ENCODE measurements at places on chromosomes 13 and 19.

- no peak for DNase-seq
Measured at GRCh38 chr13:112160558-112160957, 93.6 kb downstream of the SOX1 start.

- no peak for DNase-seq
Measured at GRCh38 chr13:51742031-51742430, 61.9 kb downstream of the DHRS12 start.

DNA sequence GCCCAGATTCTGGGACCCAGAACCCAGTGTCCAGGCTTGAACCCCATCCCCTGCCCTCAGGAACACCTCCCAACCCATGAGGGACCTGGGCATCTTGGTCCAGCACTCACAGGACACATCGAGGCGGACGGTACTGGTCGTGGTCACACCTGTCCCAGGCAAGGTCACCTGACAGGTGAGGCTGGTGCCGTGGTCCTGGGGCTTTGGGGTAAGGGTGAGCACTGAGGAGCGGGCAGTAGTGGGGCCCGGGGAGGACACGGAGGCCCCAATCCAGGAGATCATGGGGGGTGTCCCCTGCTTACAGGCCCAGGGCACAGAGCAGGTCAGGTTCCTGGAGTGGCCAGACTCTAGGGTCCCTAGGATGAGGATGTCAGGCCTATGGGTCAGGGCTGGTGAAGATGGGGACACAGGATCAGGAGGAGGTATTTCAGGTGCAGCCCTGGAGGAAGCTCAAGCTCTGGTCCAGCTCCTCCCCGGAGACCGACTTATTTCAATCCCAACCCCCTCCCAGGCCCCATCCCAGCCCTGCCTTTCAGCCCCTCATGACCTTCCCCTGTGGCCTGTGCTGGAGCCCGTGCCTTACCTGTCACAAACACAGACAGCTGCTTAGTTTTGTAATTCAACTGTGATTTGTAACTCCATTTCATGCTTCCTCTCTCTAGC, 772 bp downstream of the SIGLEC8 start:
- no peak for DNase-seq

- DNase-seq: no peak
Measured at GRCh38 chr19:34867631-34868030, 59.1 kb upstream of the ZNF30 start.

DNA sequence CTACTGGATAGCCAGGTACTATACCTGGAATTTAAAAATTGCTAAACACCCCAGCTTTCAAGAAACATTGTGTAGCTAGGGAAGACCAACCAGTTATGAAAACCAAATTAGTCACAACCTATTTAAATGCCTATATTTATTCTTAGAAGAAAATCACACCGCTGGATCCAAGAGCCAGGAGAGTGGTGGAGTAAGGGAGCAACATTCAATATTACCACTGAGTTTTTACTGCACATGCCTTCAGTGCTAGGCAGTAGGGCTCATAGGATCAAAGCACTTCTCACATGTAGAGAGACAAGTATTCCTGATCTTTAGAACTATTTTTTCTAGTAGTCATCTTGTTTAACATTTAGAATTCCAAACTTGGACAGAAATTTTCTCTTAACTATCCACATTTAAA, 11.2 kb downstream of the ITM2B start:
- DNase-seq: no peak

GRCh38 chr19:38736036-38736412, 8.2 kb downstream of the CAPN12 start:
- no peak for DNase-seq

DNA sequence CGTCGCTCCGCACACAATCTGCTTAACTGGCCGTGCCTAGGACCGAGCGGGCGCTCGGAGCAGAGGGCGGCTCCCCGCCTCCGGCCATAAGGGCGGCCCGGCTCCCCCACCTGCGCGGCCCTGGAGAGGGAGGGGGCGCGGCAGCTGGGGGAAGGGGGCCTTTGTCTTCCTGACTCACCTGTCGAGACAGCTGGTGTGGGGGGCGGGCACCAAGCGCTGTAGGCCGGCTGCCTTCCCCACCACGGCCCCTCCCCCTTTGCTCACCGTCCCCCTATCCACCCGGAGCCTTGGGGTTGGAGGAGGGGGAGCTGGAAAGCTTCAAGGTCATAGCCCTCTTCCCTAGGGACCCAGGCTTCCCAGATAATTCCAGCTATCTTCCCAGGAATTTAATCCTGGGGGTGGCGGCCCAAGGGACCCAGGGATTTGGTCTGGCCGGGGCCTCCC, 1.2 kb downstream of the VASP start:
- no peak for DNase-seq

DNA sequence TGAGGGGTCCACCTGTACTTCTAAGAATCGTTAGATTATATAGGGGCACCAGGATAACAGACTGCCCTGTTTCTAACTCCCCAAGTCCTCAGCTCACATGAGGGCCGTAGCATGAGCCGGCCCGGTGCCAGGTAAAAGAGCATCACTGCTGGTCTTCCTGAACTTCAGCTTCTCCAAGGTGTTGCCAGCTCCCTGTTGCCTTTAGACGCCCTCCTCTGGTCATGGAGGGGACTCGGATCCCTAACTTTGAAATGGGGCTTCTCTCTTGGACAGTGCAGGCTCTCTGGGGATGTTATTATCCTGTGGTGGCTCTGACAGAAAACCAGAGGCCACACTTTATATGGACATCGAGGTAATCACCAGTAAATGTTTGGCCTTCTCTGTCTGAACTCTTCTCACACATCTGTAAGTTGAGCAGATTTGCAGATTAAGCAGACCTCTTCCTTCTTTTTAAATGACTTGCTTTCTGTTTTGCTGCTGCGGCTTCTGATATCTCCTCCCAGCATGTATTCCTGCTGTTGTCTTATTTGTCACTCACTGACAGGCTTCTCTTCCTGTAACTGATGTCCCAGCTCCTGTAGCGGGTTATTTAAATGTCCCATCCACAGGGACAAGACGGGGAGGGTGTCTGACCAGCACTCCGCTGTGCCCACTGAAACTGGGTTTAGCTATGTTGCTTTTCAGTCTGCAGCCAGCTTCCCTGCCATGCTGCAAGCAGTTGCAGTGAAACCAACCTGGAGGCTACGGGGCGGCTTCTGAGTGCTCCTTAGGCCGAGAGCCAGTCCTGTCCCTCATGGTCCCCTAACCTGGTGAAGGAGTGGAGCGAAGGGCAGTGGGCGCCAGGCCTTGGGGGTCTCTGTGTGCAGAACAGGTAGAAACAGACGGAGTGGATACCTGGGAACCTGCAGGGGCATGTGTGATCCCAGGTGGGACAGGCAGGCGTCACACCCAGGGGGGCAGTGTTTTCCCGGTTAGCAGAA, 39.2 kb downstream of the TSSK6 start:
- no peak for DNase-seq

DNA sequence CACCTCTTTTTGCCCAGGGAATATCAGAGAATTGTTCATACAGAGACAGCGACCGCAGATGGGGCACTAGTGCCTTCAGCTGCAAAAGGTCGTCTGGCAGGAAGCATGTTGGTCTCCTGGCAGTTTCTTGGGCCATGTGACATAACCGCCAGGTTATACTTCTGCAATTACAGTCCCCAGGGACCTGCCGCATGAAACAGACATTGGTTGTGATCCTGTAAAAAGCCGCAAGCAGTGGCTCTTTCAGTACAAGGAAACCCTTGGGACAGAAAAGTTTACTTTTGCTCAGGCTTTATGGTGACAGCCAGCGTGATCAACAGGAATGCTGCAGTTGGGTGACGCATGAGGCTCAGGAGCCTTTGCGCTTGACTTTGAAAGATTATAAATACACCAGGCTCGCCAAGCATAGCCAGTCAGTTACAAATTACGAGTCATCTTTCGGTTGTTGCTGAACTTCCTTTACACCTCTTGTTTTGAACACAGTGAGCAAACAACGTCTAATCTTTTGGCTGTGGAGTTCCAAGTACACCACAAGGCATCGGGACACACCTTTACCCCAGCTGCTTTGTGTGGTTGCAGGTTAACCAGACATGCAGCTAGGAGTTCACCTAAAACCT, 50.5 kb upstream of the UBE2L5 start:
- no peak for DNase-seq

DNA sequence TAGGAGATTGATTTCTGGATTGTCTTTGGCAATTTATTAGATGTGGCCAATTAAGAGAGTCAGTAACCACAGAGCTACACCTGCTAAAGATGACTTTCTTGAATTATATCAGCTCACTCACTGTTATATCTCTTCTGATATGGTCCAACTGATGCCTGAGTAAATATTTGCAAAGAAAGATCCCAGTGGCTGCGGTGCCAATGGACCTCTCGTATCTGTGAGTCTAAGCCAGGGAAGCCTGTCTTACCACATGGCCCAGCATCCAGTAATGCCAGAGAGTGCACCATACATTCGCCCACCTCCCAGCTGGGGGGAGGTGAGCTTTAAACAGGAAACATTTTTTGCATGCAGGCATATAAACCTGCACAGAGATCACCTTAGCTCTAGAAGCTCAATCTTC, 82.7 kb upstream of the SLC15A1 start:
- no peak for DNase-seq

DNA sequence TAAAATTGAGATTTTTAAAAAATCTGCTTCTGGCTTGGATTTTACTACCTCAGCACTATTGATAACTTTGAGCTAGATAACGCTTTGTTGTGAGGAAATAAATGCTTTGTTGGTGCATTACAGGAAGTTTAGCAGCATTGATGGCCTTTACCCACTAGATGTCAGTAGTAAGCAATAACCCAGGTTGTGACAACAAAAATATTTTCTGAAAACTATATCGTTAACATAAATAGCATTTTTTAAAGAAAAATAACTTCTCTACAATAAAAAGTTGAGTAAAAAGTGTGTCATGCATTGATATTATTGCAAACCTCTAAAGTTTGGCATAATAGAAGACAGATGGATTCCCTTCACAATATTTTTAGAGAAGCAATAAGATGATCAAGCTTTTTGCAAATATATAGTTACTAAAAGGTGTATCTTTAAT, 1246.5 kb downstream of the UQCRFS1 start:
- no peak for DNase-seq

DNA sequence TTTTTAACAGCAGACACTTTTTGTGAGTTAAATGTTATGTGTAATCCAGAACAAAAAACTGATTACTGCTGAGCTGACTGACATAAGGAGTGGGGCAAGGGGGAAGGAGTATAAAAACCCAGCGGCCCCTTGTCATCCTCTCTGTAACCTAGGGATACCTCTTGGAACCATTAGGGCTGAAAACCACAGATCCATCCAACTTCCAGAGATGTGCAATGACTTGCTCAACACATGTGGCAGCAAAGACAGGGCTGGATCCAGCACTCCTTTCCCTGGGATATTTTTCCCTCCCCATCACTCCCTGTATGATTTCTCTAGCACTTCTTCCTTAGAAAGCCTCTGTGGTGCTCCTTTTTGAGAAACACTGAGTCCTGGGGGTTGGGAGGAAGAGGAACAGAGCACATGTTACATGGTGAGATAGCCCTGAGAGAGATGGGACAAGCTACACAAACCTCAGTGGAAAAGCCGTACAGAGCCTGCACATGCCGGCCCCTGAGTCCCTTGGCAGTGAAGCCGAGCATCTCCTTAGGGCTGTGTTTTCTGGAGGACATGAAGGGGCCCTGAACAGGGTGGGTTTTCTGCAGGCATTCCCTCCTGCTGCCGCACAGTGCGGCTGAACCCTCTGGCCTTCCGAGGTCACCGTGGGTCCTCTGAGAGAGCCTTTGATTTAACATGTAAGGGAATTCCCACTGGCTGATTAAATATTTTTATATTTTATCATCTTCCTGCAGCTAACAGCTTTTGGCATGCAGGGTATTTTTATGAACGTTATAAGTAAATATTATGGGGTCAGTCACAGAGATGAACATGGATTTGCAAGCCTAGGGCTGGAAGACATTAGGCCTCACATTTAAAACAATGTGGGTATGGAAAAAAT, 219.9 kb downstream of the COG6 start:
- no peak for DNase-seq

- DNase-seq: no peak
Measured at GRCh38 chr13:37791699-37792098, 77.9 kb downstream of the TRPC4 start.

GRCh38 chr13:97797553-97797952, 155.9 kb upstream of the IPO5 start:
- DNase-seq: no peak

All from SHP77 treated with DMSO at 0.1 percent for 48 hours (cell line).